Posterior vena cava (tissue), 2 donors: ENCODE measurements at places on chromosomes 6 and 20. TPM values are rescaled to one million over a fixed set of nuclear protein-coding genes. Genes with fewer than 3 reads are reported as not detected.

DNA sequence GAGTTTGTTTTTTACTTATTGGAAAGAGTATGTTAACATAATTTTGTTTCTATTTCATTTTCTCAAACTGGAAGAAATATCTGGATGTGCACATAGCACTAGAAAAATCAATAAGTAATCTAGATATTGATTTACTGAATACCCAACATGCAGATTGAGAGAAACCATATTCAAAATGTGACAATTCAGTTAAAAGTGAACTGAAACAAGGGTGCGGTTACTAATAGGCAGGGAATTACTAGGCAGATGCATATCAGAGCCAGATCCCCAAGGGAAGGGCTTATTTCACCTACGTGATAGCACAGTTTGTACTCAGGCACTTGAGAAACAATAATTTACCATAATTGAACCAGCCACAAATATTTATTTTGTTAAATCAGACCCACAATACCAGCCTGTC lies 493.1 kb upstream of the FLRT3 start:
- DNase-seq = no peak

DNA sequence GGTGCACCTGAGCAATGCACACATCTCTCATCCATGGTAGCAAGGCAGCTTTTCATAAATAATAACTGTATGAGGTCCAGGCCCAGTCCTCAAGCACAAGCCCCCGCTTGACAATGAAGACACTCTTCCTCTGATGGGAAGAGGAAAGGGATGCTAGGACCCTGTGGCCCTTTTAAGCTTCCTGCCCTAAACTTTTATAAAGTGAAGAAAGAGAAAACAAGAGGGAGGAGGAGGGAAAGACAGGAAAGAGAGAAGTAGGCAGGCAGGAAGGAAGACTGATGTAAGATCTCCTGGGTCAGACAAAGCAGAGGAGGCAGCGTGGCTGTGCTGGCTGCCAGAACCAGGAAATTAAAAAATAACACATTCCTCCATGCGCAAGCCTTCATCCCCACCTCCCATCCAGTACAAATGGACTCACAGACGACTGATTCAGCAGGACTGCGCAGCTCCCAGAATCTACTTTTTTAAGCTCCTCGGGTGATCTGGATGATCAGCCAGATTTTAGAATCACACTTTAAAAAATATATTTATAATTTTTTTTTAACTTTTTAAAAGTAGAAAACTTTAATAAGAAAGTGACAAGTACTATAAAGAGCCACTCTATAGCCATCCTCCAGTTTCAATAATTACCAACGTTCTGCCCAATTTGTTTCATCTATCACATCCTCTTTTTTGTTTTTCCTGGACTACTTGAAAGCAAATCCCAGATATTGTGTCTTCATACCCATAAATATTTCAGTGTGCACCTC lies 16.5 kb downstream of the TNFAIP3 start:
- no peak for DNase-seq

LPIN3 gene
- 17.6 TPM for total RNA-seq

RBCK1 gene
- total RNA-seq = 46.7 TPM

GRCh38 chr6:111536910-111537527 lies 54.0 kb upstream of the REV3L start:
- DNase-seq = no peak

APMAP gene
- total RNA-seq = 32.7 TPM

FKBP5 gene
- total RNA-seq = 83.1 TPM

DNA sequence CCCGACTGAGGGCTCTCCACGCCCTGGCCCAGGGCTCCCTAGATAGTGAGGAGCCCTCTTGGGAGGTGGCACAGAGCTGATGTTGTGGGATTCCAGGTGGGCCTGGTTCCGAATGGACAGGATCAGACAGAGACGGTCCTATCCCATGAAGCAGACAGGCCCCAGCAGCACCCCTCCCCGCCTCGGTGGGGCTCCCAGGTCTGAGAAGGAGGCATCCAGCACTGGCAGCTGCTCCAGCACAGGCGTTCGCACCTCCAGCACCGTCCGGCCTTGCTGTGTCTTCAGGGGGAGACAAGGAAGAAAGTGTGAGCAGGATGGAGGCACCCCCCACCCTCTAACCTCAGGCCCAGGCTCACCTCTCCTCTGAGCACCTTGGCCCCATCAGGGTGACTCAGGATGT lies 28.7 kb downstream of the COL11A2 start:
- DNase-seq = peak; percentile 76

CNR1 gene
- 21.7 TPM for total RNA-seq

CST7 gene
- 2.5 TPM for total RNA-seq

PXDC1 gene
- 103 TPM for total RNA-seq

GRCh38 chr6:109381061-109381746 lies 1.1 kb downstream of the CD164 start:
- no peak for DNase-seq

FAM83D gene
- total RNA-seq = 72.1 TPM

GRCh38 chr6:110628330-110628729 lies 151.9 kb upstream of the SLC22A16 start:
- DNase-seq = no peak
